ENCODE measurements at places on chromosomes 2 and 18. TPM values are rescaled to one million over a fixed set of nuclear protein-coding genes. Genes with fewer than 3 reads are reported as not detected.

TWIST2 gene
- 4.2 TPM for total RNA-seq

UGT1A10 gene
- not detected for total RNA-seq

MAP2 gene
- total RNA-seq: 44.9 TPM

DUSP19 gene
- total RNA-seq: 1.3 TPM

All from Panc1 (cell line).